ENCODE measurements at places on chromosomes 13 and 19.

- DNase-seq = no peak
Observed at GRCh38 chr13:21530656-21531055, 71.6 kb upstream of the ZDHHC20 start.

DNA sequence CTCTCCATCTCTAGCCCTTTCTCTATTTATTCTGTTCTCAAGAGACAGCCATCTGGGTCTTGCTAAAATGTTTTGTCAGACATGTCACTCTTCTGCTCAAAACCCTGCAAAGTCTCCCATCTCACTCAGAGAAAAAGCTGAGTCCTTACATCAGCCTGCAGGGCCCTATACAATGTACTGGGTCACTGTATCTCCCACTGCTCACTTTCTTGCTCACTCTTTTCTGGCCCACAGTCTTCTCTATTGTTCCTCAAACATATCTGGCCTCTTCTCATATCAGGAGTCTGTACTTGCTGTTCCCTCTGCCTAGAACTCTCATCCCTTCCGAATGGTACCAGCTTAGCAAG is 189.2 kb downstream of the ENOX1 start:
- no peak for DNase-seq

GRCh38 chr19:14915116-14915515 is 26.2 kb upstream of the OR7C2 start:
- no peak for DNase-seq

GRCh38 chr13:98582947-98583346 is 6.0 kb upstream of the STK24 start:
- no peak for DNase-seq
